Activated naive CD4-positive, alpha-beta T cell treated with anti-CD3 and anti-CD28 coated beads, Interleukin-2, amount 10 ng/mL, durations not matched to agents 5 hours and 36 hours (primary cell): ENCODE measurements at places on chromosomes 16 and 17. TPM values are rescaled to one million over a fixed set of nuclear protein-coding genes. Genes with fewer than 3 reads are reported as not detected.

Gene PPL
- total RNA-seq = not detected

Gene AURKB
- total RNA-seq = 126 TPM

Gene KRTAP2-3
- not detected for total RNA-seq

Gene CLDN9
- 0.29 TPM for total RNA-seq

Gene ACSM2A
- not detected for total RNA-seq

Gene CD300C
- 0.91 TPM for total RNA-seq

Gene KRTAP4-4
- total RNA-seq = not detected

Gene PYY
- not detected for total RNA-seq

Gene SULT1A2
- total RNA-seq = 0.38 TPM

Gene HIC1
- 45.7 TPM for total RNA-seq

Gene TBC1D3D
- 0.63 TPM for total RNA-seq

Gene PIPOX
- 2.0 TPM for total RNA-seq

Gene DPEP3
- 0.14 TPM for total RNA-seq

Gene SLC2A4
- total RNA-seq = not detected

Gene SDK2
- total RNA-seq = 20.9 TPM

Gene TBC1D26
- not detected for total RNA-seq

Gene BEAN1
- total RNA-seq = not detected

Gene TM4SF5
- total RNA-seq = not detected

Gene SCNN1G
- total RNA-seq = not detected

Gene SPATA22
- not detected for total RNA-seq

Gene HOXB9
- not detected for total RNA-seq

Gene MYL11
- total RNA-seq = not detected

Gene HOXB2
- 21.5 TPM for total RNA-seq

Gene HYDIN
- total RNA-seq = not detected
